ENCODE measurements at places on chromosomes 5 and 9.

- no peak for DNase-seq
Measured at GRCh38 chr5:140734354-140734753, 34.1 kb downstream of the ZMAT2 start.

DNA sequence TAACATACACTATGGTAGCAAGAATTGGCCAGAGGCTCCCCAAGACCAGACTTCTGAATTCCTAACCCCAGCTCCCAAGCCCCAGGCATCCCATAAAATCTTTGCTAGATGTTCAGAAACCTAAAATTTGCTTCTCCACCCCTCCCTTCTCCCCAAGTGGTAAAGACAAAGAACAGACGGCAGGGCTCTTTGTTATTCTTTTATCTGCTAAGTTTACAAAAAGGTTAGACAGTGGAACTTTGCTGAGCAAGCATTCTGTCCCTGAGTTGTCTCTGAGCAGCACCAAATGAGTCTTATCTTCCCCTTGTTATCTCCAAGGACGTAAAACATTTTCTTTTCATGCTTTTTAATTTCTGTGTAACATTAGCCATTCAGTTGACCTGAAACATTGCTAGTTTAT lies 30.2 kb downstream of the TJP2 start:
- no peak for DNase-seq

- peak; percentile 17 for DNase-seq
Measured at GRCh38 chr9:14993061-14993800, 83.0 kb upstream of the FREM1 start.

GRCh38 chr9:21549251-21549765 lies 67.2 kb upstream of the IFNE start:
- no peak for DNase-seq

GRCh38 chr9:20294046-20294750 lies 328.1 kb downstream of the MLLT3 start:
- no peak for DNase-seq

DNA sequence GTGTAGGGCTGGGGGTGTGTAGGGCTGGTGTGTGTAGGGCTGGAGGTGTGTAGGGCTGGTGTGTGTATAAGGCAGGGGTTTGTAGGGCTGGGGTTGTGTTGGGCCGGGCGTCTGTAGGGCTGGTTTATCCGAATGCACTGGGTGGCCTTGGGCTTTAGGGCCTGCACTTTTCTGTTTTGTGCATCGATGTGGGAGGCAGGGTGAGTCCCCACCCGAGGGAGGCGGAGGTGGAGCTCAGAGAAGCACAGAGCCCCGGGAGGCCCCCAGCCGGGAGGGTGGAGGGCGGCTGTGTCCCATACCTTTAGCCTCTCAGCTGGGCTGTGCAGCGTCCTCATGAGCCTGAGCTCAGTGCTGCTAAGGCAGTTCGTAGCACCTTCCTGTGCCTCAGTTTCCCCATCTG lies 13.5 kb downstream of the COL5A1 start:
- DNase-seq, result no peak

DNA sequence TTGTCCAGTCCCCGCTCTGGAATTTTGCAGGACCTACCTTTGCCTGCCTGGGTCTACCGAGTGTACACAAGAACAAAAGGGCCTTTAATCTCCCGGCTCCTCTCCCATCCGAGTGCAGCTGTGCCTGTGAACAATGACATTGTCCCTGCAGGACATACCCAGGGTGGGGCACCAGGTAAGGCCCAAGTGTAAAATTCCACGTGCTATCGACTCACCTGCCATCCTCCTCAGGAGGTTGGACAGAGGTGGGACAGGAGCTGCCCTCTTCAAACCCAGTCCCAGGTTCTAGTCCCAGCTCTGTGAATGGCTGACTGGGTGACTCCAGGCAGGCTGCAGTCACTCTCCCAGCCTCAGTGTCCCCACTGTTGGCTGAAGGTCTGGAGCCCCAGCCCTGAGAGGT lies 159.6 kb upstream of the ALDH1B1 start:
- DNase-seq, result no peak

- DNase-seq, result no peak
Measured at GRCh38 chr5:146510559-146511125, 5.3 kb downstream of the GPR151 start.

- DNase-seq, result no peak
Measured at GRCh38 chr5:163586531-163586956, 81.1 kb downstream of the MAT2B start.

DNA sequence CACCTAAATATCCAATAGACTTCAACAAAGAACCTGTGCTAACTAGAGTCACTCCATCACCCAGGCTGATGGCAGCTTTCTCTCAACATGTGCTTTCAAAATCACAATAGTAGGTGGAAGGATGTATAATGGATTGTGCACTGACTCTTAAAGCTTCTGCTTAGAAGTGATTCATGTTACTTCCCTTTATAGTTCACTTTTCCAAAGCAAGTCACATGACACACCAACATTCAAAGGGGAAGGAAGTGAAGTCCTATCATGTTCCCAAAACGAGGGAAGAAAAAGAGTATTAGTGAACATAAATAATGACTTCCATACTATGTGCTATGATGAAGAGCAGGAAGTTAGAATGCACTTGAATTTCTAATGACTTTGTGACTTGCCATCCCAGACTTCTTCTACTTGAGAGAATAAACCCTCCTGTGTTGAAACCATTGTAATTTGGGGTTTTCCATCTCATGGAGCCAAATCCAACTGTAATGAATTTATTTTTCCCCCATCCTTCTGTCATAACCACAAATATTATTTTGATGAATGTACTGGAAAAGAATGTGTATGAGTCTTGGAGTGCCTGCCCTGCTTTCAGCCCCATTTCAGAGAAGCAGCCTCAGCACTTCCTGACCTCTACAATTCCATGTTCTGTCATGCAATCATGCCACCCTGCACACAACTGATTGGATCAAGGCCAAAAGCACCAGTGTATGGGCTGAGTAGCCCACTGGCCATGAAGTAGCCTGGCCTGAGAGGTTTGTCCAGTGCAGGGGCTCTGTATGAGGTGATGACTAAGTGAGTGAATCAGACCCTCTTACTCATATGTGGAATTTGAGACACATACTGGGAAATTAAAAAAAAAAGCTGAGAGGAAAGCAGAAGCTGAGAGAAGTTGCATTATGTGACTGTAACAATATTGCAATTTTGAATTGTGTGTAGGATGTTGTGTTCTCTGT lies 525.9 kb upstream of the CLINT1 start:
- DNase-seq, result no peak

- no peak for DNase-seq
Measured at GRCh38 chr5:111731638-111732037, 25.4 kb downstream of the NREP start.

DNA sequence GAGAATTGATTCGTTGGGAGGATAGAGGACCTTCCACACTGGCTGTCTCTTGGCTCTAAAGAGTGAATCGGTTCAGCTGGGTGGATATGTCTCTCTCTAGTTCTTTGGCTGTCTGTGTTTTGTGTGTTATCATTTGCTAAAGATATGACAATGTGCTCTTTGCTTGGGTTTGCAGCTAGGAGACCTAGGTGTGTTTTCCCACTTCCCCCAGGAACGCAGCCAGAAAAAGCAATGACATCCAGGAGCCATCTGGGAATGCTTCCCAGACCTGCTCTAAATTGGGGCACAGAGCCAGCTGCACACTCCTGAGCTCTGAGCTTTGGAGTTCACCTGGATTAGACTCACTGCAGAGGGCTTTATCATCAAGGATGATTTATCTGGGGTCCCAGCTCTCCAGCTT lies 12.8 kb upstream of the PDZD2 start:
- no peak for DNase-seq

DNA sequence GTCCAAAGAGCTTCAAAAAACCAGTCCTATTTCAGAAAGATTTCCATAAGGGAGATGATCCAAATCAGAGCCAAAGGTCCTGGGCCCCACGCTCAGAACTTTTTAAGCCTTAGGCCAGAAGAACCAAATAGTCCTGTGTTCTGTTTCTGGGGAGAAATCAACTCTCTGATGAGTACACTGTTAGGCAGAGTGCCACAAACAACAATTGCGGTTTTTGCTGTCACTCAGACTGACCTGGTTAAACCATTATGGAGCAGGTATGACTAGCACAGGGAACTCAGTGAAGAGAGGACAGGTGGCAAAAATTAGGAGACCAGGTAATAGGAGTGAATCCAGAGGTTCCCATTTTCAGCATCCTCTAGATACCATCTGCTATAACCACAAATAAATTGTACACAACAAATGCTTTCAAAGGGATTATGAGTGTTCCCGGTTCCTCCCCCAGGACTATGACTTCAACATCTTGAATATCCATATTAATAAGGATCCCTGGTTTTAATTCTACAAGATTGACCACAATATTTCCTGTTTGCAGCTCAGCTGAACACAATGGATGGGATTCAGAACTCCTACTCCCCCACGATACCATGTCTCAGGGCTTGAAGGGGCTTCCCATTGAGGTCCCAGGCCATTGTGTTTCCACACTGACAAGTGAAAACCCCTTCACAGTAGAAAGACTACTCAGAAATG lies 52.1 kb upstream of the FREM1 start:
- DNase-seq, result no peak

- DNase-seq, result no peak
Measured at GRCh38 chr9:111743275-111743674, 51.5 kb downstream of the SHOC1 start.

DNA sequence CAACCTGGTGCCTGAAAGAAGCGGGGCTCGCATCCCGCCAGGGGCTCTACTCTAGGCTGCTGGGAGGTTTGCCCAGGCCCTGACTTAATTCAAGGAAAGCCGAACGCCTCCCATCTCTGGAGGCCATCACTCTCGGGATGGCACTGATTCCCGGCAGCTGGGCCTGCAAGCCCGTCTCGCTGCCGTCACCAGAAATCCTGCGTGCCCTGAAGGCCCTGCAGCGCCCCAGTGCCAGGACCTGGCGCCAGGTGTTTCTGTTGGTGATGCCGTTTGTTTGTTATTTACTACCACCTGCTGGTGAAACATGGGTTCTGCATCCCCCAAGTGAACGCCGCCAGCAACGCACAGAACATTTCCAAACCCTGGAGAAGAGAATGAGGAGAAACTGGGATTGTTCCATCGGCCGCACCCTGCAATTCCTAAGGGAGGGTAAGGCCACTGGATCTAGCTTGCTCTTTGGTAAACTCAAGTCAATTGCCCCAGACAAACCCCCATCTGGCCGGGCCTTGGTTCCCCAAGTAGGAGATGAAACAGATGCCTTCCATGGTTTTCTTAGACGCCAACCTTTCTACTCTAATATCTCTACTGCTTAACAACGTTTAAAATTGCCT lies 77.9 kb downstream of the AK8 start:
- peak; percentile 35 for DNase-seq

GRCh38 chr5:127439644-127440043 lies 77.8 kb upstream of the PRRC1 start:
- DNase-seq, result no peak

DNA sequence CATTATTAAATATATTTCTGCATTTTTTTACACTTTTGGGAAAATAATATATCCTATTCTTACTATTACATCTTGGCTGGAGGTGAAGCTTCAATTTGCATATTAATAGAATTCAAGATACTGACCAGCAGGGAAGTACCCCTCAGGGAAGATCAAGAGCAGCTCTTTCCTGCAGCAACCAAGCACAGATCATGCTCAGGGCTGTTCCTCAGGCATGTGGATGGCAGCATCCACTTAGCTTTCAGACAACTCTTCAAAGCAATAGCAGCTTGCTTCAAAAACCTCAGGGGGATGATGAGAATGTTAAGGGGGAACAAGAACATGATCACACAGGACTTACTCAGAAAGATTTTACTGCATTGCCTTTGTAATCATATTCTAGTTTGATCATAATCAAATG lies 731.8 kb downstream of the SEMA5A start:
- no peak for DNase-seq

- DNase-seq, result no peak
Measured at GRCh38 chr5:92749943-92750342, 831.1 kb downstream of the NR2F1-AS1 start.

DNA sequence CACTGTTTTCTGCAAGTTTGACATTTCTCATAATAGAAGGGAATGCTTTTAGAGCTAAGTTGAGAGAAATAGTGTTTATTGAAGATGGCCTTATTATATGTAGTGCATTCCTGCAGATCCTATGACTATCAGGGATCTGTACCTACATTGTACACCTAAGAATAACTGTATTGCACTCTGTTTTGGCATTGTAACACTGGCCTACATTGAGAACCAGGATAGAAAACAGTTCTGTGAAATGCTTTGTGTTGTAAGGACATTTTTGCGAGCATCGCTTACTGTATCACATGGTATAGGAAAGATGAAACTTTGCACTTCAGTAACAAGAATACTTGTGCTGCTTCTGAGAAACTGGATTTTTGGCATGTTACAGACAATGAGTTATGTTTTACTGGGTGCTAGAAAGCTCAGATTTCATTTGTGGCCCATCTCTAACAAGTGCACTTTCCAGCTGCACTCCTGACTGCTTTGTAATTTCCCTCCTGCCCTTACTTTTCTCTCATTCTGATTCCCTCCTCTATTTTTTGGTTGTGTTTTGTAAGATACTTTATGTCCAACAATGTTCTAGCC lies 30.6 kb downstream of the C9orf85 start:
- no peak for DNase-seq

- no peak for DNase-seq
Measured at GRCh38 chr9:123929177-123929869, 603 bp downstream of the DENND1A start.

GRCh38 chr5:96049398-96050272 lies 88.0 kb upstream of the ELL2 start:
- DNase-seq, result no peak

DNA sequence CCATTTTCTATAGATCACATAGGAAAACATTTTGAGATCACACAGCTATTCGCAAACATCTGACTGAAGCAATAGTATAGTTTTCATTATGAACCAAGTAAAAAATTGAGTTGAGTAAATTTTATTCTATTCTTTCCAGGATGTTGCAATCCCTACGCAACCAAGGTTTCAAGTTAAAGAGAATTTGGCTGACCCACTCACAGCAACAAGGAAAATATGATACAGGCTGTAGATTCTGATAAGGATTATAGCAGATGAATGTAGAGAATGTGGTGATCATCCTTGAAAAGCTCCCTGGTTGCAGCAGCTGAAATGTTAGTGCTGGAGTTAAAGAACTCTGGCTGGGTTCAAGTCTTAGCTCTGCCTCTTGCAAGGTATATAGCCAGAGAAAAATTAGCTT lies 4.7 kb downstream of the ABCA1 start:
- DNase-seq, result no peak

GRCh38 chr9:108400297-108400696 lies 455.5 kb downstream of the ACTL7B start:
- DNase-seq, result no peak

- no peak for DNase-seq
Measured at GRCh38 chr9:124454791-124455443, 4.7 kb downstream of the ADGRD2 start.
